ENCODE measurements at places on chromosomes 16 and 17.

- DNase-seq: no peak
Measured at GRCh38 chr17:1888741-1889140, 58.9 kb downstream of the RPA1 start.

DNA sequence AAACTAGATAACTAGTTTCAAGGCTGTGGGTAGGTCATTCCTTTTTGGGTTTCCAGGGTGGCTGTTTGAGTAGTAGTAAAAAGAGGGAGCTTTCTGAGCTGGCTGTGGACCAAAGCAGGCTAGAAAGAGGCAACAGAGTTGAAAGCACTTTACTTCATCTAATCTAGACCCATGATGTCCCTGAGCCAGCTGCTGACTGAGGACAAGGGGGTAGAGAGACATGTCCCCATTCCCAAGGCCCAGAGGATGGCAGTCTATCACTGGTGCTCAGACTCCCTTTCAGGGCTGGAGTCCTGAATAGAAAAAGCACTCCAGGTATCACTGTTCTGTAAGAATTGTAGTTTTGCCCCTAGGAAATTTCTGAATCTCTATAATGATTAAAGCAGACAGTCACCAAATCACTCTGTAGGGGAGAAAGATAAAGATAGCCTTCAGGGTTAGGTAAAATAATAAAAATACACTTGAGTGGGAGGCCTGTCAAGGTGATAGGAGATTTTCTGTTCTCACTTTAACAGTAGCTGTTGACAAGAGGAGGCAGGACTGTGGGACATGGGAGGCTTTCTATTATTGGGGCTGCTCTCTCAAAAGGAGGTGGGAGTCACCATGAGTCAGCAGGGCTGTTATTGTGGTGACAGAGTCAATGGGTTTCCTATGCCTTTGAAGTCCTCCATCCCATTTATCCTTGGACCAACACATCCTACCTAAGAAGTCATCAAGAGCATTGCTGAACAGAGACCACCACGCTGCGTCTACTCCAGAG is 190.2 kb upstream of the MPHOSPH6 start:
- no peak for DNase-seq

GRCh38 chr16:8716592-8716991 is 42.2 kb downstream of the ABAT start:
- DNase-seq: no peak

- no peak for DNase-seq
Measured at GRCh38 chr17:15039366-15039765, 225.8 kb downstream of the PMP22 start.

- peak; percentile 84 for DNase-seq
Measured at GRCh38 chr17:45394913-45395568, 37.6 kb downstream of the ARHGAP27 start.

Data from iris pigment epithelial cell (primary cell).